ENCODE measurements at places on chromosomes 6 and 20.
A peak's percentile ranks its signal among the peaks of the same experiment; 100 is the strongest.

- DNase-seq: no peak
Measured at GRCh38 chr6:52108128-52108527, 20.7 kb upstream of the PKHD1 start.

- no peak for DNase-seq
Measured at GRCh38 chr6:25332655-25333071, 53.5 kb downstream of the CARMIL1 start.

DNA sequence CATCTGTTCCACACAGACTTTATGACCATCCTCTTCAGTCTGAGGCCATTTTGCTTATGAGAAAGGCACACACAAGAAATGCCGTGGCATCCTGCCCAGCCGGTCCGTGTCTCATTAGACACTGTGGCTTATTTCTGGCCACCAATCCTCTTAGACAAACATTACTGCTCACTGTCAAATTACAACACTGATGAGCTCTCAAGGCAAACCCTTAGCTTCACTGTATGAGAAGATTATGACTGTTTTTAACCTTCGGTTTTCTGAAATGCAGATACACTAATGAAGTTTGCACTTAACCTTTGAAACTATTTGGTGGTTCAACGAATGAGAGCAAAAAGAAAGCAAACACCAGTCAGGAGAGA is 50.5 kb upstream of the DST start:
- no peak for DNase-seq

- no peak for DNase-seq
Measured at GRCh38 chr6:96276856-96277255, 244.8 kb upstream of the UFL1 start.

DNA sequence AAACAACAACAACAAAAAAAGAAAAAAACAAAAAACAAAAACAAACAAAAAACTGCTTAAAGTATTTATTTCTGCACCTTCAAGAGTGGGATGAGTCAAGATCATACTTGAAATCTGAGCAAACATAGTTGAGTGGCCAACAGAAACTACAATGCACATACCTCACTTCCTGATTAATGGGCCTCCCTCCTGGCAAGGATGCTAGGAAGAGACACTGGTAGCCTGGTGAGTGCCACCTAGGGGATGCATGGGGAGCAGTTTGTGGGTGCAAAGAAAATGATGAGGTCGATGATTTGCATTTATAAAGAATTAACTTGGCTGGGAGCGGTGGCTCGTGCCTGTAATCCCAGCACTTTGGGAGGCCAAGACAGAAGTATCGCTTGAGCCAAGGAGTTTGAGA is 808.1 kb downstream of the MAFB start:
- DNase-seq: no peak

DNA sequence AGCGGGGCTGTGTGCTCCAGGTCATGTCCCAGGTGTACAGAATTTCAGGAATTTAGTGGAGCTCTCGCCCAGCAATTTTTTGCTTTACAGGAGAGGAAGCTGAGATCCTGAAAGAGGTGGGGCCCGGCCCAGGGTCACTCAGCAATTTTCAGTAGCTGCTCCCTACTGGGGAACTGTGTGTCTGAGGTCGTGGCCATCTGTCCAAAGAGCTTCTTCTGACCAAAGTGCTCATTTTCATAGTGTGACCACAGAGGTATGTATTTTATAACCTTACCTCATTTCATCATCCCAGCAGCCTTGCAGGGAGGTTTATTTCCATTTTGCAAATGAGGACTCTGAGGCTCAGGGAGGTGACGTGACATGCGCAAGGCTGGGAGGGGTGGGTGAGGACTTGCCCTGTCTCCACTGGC is 46.3 kb downstream of the FAM209B start:
- DNase-seq: no peak

DNA sequence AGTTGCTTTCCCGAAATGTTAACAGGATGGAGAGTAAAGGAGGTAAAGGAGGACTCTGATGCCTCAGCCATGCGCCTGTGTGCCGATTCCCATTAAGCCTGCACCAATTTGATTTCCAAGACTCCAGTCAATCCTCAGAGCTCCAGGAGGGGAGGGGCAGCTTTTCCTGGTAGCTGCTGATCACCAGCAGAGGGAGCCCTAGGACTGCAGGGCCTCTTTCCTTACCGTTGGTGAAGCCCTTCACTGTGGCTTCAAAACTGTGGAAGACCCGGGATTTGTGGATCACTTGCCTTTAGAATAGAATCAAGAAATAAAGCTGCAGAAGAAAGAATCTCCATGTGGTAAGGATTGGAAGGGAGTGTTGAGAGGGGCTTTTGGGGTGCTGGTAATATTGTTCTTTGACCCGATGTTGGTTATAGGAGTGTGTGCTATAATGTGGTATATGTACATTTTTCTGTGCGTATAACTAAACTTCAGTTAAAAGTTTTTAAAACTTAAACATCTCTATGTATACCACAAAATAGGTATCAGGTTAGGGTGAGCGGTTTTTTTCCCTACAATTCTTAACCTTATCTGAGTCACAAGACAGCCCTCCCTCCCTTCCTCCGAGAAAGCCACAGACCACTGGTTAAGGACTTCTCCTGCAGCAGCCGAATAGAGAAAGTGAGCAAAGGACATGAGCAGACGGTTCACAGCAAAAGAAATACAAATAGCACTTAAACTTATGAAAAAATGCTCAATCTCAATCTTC is 6.9 kb upstream of the OSER1 start:
- peak; percentile 49 for DNase-seq

GRCh38 chr6:168368936-168369335 is 49.4 kb upstream of the DACT2 start:
- no peak for DNase-seq

- no peak for DNase-seq
Measured at GRCh38 chr6:163739408-163739725, 324.8 kb downstream of the QKI start.

GRCh38 chr6:98657764-98658163 is 176.6 kb upstream of the POU3F2 start:
- no peak for DNase-seq

DNA sequence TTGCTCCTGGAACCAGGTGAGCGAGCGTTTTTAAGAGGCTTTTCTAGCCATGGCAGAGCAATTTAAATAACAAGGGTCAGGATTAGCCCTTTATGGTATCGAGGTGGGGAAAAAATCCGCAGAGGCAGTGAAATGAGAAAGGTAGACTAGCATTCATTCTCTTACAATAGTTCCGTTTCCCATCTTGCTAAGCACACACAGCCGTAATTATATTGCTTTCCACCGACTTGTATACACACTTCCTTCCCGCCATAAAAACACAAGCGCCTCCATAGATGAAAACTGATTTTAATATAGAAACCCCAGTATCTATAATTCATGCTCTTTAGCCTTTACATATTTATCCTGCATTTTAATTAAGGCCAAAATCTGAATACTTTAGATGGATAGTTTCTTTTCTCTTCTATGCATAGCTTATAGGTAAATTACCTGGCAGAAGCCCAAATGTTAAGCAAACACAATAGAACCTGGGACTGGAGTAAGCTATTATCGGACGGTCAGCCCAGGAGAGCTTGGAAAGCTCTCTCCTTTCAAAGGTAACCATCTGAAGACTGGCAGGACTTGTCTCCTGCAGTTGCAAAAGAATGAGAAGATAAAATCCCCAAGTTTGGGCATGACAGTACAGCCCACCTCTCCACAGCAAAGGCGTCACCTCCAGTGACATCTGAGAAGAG is 90.9 kb upstream of the MC3R start:
- no peak for DNase-seq

GRCh38 chr20:22411627-22412450 is 172.5 kb downstream of the FOXA2 start:
- no peak for DNase-seq

DNA sequence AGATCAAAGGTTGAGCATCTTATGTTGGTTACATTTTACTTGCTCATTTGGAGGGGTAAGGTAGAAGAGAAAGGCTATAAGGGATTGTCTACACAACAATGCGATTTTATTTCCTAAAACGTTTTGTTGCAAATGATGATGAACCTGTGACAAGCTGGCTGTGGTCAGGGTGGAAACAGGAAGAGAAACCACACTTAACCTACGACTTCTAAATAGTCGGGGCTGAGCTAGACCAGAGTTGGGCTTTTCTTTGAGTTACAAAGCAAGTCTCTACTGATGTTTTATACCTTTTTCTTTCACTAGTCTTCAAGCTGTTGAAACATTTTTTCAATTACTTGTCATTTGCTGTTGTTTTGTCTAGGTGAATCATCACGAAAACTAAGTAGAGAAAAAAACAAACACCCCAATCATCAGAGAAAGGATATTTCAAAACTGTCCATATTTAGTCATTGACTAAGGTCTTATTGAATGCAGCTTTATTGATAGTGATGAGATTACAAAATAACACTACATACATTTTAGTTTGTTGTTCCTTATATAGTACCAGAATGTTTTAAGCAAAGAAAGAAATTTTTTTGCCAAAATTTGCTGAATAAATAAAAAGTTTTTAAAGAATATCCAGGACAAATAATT is 18.0 kb downstream of the KLHL31 start:
- DNase-seq: peak; percentile 1

GRCh38 chr6:81764531-81764930 is 12.1 kb upstream of the TENT5A start:
- no peak for DNase-seq

- peak; percentile 53 for DNase-seq
Measured at GRCh38 chr6:43021270-43022047, at the start of gene RRP36. RRP36 (plus strand) TSS chr6:43021623; CDS start chr6:43021655, 32 bp downstream.

DNA sequence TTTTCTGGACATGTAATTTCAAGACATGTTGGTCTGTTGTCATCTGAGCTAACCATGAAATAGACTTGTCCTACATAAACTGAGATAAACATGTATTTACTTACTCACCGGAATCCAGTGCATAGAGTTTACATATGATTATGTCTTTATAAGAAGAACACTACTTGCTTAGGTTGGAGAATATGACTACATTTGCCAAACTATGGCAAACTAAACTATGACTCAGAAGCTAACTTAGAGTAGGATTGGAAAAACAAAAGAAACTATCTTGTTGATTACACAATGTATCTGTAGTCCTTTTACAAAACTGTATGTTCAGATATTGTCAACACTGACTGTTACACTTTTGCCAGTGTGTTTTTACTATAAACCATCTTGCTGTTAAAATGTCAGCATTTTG is 113.3 kb downstream of the CRYBG1 start:
- no peak for DNase-seq

DNA sequence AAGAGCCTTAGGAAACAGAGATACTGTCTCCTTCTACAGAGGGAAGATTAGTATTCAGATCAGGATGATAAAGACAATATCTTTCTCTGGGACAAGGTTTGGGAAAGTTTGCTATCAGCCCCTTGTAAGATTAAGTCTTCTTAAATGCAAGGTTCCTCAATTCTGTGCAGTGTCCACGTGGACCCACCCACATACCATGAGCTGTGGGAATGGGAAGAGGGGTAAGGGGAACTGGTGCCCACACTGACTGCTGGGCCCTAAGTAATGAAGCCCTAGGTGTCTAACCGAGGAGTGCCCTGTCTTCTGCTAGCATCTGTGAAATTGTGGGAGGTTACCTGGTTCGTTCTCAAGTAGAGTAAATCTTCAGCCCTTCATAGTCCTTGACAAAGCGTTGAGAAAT is 5.8 kb upstream of the SSTR4 start:
- no peak for DNase-seq

All from effector memory CD4-positive, alpha-beta T cell (primary cell).